Stimulated activated CD4-positive, alpha-beta T cell treated with anti-CD3 and anti-CD28 coated beads, Interleukin-4, amount 100 ng/mL, for 48 hours (primary cell): ENCODE measurements at places on chromosomes 4 and X.

DNA sequence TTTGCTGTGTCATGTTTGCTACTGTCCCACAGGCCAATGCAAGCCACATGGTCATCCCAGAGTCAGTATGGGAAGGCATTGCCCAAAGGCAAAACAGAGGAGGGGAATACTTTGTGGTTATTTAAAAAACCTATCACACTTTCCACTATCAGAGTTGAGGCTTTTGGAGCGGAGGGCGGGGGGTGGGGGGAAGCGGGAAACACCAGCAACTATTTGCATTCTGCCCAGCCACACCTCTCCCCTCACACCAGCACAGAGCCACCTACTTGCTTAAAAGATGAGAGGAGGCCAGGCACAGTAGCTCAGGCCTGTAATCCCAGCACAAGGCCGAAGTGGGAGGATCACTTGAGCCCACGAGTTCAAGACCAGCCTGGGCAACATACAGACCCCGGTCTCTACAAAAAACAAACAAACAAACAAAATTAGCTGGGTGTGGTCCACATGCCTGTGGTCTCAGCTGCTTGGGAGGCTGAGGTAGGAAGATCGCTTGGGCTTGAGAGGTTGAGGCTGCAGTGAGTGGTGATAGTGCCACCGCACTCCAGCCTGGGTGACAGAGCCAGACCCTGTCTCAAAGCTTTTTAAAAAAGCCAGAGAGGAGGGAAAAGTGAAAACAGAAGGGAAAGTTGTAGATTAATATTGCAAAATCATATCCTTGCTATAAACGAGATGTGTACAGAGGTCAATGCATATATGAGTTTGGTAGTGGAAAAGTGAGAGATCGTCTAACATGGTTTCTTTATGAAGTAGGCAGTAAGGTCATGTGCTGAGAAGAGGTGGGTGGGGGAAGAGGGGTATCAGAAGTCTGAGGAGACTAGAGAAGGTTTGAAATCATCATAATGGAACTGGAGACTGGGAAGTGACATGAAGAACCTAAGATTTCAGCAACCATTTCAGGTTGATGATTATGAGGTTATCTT lies 1.9 kb upstream of the CHST7 start:
- DNase-seq: no peak

DNA sequence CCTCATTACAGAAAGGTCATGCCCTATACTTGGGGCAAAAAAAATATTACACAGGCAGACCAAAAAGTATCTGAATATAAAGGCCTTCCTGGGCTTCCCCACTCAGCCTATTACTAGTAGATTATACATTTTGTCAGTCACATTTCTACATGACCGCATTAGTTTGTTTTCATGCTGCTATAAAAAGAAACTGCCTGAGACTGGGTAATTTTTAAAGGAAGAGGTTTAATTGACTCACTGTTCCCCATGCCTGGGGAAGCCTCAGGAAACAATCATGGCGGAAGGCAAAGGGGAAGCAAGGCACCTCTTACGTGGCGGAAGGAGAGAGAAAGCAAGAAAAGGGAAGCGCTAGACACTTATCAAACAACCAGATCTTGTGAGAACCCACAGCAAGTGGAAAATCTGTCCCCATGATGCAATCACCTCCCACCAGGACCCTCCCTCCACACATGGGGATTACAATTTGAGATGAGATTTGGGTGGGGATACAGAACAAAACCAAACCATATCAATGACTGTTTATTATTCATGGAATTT lies 1312.0 kb downstream of the PCDH7 start:
- no peak for DNase-seq

GRCh38 chrX:50066318-50066937 lies 134.4 kb downstream of the AKAP4 start:
- DNase-seq: no peak

GRCh38 chr4:89616382-89616781 lies 220.6 kb downstream of the SNCA start:
- no peak for DNase-seq

- no peak for DNase-seq
Measured at GRCh38 chrX:10926404-10926803, 184.7 kb upstream of the HCCS start.

- DNase-seq: no peak
Measured at GRCh38 chr4:57214654-57215411, 104.6 kb upstream of the IGFBP7 start.

- DNase-seq: no peak
Measured at GRCh38 chr4:173991814-173992213, 291.7 kb downstream of the FBXO8 start.

DNA sequence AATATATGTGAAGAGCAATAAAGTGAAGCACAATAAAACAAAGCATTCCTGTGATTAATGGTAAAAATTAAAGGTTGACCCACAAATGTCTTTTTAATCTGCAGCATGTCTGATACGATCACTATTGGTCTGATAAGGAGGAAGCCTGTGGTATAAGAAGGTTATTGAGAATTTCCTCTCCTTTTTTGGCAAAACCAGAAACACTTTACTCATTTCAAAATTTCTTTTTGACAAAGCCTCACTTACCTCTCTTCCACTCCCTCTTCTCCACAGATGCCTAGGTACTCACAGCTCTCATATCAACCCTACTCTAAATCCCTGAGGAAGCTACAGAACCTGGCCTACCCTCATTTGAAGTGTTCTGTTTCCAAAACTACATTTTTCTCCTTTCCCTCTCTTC lies 56.1 kb downstream of the TSPAN5 start:
- no peak for DNase-seq
